ENCODE measurements at places on chromosomes 12 and 14.

GRCh38 chr14:75143761-75144527, 17.1 kb upstream of the NEK9 start:
- DNase-seq, result no peak

GRCh38 chr14:101369916-101370592, 191.2 kb upstream of the DIO3 start:
- peak; percentile 70 for DNase-seq

- no peak for DNase-seq
These were observed 397.1 kb downstream of the MDGA2 start for GRCh38 chr14:47278233-47278842.

DNA sequence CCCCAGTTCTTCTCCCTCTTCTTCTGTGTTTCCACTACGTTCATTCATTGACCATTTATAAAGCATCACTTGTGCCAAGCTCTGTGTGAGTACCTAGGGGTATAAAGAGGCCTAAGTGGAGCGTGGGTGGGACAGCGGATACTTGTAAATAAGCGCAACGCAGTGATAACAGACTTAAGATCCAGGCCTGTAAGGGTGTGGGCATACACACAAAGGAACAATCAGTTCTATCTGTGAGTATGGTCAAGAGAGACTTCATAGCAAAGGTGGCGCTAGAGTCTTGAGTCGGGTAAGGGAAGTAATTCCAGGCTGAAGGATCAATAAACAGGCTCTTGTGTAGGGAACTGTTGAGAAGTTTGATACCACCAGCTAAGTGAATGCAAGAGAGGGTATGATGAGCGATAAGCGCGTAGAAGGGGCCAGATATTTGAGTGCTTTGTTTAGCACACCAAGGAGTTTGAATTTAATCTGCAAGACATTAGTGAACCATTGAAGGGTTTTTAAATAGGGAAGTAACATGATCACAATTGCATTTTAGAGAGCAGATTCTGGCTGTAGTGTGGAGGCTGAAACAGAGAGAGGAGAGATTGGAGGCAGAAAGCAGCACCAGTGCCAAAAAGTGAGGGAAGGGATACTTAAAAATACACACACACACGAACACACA, 1.0 kb upstream of the GXYLT1 start:
- no peak for DNase-seq

DNA sequence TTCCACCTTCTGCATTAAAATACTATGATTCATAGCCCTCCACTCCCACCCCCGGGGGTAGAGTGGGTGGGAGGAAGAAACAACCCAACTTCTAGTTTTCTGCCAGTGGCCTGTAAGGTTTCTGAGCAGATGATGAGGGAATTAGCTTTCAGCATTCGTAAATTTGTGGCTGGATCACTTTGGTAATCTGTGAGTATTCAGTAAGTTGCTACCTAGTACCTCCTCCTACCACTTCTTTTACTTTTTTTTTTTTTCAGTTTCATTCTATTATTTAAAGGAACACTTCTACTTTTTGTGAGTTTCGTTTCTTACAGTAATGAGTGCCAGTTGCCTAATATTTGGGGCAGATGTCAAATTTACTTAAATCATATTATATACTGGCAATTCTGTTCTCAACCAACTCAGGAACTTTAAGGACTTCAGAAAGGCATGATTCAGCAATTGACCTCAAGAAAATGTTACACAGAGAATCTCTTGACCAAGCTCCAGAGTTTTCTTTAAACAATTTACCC, 42.4 kb upstream of the EMP1 start:
- no peak for DNase-seq

GRCh38 chr12:116862167-116862566, 19.1 kb downstream of the HRK start:
- no peak for DNase-seq

DNA sequence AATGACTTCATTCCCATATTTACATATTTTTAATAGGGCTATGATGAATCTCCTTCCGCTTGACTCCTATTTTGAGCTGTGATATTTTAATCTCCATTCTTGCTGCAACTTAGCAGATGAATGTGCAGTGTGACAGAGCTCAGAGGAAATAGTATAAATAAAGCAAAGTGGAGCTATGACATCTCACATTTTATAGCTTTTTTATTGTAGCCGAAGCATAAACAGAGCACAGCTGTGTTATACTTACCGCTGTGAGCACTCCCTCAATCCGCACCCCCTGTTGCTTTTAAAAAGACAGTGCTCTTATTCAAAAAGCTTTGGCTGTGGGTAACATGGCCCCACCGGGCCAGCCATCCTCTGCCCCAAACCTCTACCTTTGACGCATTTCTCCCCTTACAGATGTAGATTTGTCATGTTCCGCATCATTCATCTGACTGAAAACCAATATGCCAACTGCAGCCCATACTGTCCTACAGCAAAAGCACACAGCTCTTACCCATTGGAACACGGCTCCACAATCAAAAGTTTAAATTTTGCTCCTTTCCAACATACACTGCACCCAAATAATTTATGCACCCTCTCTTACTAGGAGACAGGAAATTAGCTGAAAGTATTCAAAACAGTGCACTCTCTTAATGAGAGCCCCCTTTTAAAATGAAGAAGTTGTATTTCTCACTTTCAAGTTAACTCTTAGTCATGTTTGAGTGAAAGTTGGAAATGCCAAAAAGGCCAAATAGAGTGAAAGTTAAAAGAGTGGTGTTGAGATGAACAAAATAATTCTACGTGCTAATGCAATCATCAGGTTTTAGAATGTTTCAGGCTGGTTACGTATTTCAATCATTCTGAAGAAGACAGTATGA, 429.3 kb upstream of the SOX5 start:
- no peak for DNase-seq

DNA sequence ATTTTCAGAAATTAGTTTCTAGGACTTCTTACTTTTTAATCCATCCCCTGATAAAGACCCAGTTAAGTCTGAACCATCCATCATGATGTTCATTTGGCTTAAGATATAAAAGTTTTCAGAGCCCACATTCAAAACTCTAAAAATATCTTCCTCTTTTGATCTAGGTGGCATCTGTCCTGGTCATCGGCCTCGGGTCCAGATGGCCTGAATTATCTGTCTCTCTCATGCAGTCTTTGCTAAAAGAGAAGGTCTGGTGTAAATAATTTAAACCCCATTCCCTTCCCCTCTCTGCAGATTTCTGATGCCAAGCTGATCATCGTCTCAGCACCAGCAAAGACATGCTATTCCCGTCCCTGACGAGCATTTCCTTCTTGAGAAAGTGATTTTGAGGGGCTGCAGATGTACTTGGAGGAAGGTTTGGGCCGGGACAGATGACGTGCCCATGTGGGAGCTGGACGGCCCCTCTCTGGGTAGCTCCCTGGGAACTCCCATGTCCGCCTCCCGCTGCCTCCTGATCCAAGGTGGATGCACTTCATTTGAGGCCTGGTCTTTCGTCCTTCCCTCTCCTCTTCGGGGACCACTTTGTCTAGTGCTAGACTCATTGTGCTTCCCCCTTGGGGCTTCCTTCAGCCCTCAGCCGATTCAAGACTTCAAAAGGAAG, 173.0 kb upstream of the PRMT8 start:
- DNase-seq, result no peak

GRCh38 chr14:36301159-36301558, 19.3 kb downstream of the MBIP start:
- DNase-seq, result no peak

DNA sequence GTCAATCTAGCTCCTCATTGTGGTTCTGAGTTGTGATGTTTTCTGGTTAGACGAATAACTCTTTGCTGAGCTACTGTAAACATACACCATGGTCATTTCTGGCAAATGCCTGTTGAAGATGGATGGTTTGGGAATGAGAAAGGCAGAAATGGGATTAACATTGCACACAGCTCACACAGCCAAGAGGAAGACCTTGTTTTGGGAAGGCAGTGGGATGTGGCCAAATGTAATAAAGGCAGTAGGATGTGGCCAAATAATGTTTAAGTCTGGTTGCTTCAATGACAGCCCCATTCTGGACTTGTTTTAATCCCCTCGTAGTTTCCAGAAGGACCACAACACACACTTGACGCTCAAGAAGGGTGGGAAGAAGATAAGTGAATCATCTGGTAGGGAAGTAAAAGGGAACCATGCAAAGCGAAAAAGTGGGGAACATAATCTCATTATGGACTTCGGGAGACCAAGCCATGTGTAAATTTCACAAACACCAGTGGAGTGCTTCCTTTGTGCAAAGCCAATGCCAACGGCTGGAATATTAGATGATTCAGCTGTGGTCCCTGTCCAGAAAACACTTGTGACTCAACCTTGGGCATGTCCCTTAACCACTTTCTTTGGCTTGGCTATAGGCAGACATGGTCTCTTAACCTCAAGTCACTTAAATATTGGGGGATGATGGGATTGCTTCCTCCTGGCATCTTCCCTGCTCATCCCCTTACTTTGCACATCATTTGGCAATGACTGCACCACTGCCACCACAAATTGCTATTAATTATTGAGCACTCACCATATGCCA, 284.4 kb upstream of the CRY1 start:
- no peak for DNase-seq

- DNase-seq, result no peak
These were observed 1.4 kb upstream of the FOXN3 start for GRCh38 chr14:89418452-89418851.

- DNase-seq, result no peak
These were observed 4.7 kb downstream of the CLEC4D start for GRCh38 chr12:8517971-8518370.

- no peak for DNase-seq
These were observed 163.4 kb downstream of the SRGAP1 start for GRCh38 chr12:64007853-64008252.

- DNase-seq, result no peak
These were observed 12.7 kb upstream of the BMP4 start for GRCh38 chr14:53969326-53969725.

DNA sequence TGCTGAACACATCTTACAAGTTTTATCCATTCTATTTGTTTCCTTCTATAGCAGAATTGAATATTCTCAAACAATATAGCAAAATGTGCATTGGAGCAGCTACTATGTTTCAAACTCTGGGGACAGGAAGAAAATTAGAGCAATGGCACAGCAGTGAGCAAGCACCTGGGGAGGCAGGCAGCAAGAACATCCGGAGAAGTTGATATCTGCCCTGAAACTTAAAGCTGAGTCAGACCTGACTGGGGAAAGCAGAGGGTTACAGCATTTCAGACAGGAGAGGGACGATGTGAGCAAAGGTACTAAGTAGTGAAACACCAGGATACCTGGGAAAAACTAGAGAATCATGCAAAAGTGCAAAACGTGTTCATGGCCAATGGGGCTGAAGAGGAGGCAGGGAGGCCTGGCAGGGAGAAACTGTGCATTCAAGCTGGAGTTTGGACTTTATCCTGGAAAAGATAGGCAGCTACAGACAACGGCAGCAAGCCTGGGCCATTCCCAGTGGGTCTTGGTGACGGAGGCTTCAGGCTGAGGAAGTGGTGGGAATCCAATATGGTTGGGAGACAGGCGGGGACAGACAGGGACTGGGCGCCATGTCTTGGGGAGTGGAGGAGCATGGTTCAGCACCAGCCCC, 118.0 kb upstream of the CDKN3 start:
- no peak for DNase-seq

- no peak for DNase-seq
These were observed at the start of gene GSC for GRCh38 chr14:94769391-94770250. TSS of gene GSC (minus strand) at chr14:94770113. CDS start at chr14:94770015, 98 bp downstream.

GRCh38 chr12:131736446-131737149, 25.7 kb downstream of the SFSWAP start:
- peak; percentile 38 for DNase-seq

- DNase-seq, result no peak
These were observed 14.8 kb upstream of the APOF start for GRCh38 chr12:56377310-56377988.

GRCh38 chr14:81324011-81324410, 76.1 kb downstream of the STON2 start:
- no peak for DNase-seq

DNA sequence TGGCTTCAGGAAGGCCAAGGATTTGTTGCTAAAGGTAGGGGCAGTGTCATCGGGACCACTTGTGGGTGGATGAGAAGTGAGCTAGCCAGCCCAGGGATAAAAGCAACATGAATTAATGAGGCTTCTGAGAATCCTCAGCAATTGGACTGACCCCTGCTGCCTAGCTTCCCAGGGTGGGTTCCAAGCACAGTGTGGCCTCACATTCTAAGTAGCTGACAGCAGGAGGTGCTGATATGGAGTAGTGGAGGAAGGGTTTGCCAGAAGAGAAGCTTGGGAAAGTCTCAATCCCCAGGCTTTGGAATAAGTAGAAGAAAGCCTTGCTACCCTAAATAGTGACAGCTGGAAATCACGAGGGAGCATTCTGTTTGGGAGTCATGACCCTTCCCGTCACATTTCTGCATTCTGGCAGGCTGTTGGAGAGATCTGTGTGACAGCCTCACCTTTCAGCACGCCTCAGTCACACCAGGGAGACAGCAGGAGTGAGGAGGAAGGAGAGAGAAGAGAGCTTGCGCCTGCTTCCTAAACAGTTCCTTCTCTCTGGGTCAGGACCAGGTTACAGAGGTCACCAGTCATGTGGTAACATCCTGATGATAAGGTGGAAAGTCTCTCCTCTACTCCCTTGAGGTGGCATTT, 31.2 kb downstream of the DACT1 start:
- no peak for DNase-seq

DNA sequence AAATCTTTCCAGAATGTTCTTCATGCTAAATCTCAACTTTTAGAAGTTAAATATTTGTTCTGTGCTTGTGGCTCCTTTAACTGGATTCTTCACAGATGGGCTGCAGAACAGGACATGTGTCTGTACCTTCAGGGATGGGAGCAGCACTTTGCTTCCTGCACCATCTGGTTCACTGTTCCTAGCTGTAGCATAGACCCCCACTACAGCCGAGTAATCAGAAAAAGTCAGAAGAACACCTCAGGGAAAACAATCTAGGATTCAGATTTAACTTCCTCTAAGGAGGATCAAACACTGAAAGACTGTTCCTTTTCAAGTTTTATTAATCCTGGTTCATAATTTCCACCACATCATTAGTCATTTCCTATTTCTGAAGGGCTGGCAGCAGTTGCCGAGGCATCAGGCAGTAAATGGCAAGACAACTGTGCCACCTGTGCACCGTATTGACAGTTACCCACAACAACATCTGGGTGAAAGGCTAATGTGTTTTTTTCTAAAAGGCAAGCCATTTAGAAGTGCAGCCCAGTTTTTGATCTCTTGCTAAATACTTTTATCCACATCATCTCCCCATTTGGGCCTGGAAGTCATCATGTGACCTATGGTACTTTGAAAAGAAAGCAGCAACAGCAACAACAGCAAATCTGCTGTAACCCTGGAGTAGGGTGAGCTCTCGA, 212.8 kb upstream of the BMP4 start:
- no peak for DNase-seq

- DNase-seq, result no peak
These were observed 1.0 kb upstream of the ATG14 start for GRCh38 chr14:55412676-55413075.

- DNase-seq, result no peak
These were observed 36.7 kb upstream of the FERMT2 start for GRCh38 chr14:52987514-52987913.

GRCh38 chr12:96194576-96194889, 358 bp downstream of the ELK3 start:
- DNase-seq, result no peak
